OCI-M1 (cell line): ENCODE measurements at places on chromosomes 5 and 9.

GRCh38 chr9:136483589-136484152 lies 831 bp upstream of the SEC16A start:
- DNase-seq, result peak; percentile 95

- DNase-seq, result no peak
These were observed 138.9 kb upstream of the SGCD start for GRCh38 chr5:156188016-156188415.

- DNase-seq, result peak; percentile 39
These were observed 99.4 kb downstream of the MTREX start for GRCh38 chr5:55407059-55407684.

DNA sequence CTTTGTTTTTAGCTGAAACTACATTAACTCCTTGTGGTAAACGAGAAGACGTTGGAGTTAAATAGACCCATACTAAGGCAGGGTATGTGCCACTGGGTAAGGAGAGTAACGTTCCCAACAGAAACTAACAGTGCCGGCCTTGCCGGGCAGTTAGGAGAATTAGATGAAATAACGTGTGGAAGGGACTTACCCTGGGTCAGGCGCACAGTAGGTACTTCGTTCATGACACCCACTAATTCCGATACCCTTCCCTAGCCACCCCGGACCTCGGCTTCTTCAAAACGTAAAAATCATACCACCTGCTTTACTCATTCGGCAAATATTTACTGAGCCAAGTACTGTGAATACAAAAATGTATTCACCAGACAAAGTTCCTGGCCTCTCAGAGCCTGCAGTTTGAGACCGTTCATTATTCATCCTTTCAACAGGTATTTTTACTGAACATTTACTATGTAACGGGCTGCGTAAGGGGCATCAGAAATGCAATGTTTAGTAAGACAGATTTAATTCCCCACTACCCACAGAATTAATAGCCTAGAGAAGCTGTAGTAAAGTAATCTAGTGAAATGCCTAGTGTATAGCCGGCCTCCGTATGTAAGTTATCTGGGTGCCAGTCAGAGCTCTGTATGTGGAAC lies 3.2 kb upstream of the SMIM23 start:
- no peak for DNase-seq

- DNase-seq, result no peak
These were observed 297.3 kb upstream of the RASA1 start for GRCh38 chr5:86970361-86970760.

- DNase-seq, result no peak
These were observed 235.0 kb downstream of the ROR2 start for GRCh38 chr9:91714874-91715615.

DNA sequence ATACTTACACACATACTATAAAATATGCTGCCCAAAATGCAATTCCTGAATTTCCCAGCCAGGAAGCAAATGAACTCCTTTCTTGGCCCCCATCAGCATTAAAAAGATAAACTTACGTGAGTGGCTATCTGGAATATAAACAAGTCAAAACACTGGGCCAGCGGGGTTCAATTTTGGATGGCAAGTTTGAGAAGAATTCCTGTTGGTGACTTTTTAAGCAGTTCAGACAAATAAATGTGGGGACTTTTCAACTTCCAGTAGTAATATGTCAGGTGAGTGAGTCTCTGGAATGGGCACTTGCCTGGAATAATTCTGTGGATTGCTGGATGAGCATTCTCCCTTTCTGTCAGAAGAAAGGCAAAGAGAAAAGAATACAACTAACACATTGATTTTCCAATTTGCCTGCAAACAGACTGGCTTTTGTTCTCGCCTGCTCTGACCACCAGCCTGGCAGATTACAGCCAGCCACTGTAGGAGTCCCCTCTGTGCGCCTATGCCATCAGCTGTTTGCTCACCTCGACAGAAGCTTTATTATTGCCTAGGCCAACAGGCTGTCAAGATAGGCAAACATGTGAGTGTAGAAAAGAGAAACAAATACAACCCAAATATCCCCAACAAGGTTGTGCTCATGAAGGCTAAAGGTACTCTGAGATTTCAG lies 78.6 kb downstream of the MRPS27 start:
- no peak for DNase-seq

GRCh38 chr9:23962101-23962500 lies 136.1 kb upstream of the ELAVL2 start:
- DNase-seq, result no peak

DNA sequence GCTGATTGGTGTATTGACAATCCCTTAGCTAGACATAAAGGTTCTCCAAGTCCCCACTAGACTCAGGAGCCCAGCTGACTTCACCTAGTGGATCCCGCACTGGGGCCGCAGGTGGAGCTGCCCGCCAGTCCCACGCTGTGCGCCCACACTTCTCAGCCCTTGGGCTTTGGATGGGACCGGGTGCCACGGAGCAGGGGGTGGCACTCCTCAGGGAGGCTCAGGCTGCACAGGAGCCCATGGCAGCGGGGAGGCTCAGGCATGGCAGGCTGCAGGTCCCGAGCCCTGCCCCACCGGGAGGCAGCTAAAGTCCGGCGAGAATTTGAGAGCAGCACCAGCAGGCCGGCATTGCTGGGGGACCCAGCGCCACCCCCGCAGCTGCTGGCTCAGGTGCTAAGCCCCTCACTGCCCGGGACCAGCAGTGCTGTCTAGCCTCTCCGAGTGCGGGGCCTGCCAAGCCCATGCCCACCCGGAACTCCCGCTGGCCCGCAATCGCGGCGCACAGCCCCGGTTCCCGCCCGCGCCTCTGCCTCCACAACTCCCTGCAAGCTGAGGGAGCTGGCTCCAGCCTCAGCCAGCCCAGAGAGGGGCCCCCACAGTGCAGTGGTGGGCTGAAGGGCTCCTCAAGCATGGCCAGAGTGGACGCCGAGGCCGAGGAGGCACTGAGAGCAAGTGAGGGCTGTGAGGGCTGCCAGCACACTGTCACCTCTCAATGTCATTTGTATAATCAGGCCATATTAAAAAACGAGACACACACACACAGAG lies 437.2 kb downstream of the CSNK1G3 start:
- no peak for DNase-seq

DNA sequence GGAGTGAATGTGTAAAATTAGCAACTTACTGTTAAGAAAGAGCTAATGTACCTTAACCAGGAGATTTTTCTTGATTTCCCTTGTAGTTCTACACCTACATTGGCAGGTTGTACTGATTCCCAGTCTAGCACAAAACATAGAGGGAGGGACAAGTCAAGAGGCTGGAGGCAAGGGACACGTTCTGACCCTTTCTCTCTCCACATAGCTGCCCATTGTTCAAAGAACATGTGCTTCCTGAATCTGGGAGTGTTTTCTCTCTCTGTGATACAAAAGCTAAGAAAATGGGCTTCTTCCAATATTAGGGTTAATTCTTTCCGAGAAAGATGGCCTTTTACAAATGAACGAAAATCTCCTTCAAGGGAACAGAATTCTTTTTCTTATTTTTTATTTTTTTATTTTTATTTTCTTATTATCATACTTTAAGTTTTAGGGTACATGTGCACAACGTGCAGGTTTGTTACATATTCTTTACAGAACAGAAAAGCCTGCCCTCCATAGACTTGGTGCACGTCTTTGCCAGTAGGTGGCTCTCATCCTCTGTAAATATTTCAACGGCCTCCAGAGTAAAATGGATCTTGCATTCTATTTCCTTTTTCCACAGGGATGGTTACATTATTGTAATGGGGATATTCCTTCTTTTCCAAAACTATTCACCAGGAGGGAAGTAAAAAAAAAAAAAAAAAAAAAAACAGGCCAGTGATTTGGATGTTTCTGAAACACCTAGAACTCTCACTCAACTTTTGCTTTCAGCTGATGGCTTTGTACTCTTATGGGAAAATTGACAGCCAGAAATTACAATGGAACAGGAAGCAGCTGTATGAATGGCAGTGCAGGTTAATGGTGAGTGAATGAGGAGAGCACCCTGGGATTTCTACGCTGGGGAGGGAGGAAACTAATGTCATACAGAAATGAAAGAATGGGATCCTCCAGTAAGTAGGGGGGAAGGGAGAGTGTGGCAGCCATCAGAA lies 13.1 kb upstream of the IFNA5 start:
- DNase-seq, result peak; percentile 59

- DNase-seq, result no peak
These were observed 113.1 kb downstream of the LIFR start for GRCh38 chr5:38443390-38443789.

- no peak for DNase-seq
These were observed 253.8 kb downstream of the ZNF608 start for GRCh38 chr5:124492444-124493224.

DNA sequence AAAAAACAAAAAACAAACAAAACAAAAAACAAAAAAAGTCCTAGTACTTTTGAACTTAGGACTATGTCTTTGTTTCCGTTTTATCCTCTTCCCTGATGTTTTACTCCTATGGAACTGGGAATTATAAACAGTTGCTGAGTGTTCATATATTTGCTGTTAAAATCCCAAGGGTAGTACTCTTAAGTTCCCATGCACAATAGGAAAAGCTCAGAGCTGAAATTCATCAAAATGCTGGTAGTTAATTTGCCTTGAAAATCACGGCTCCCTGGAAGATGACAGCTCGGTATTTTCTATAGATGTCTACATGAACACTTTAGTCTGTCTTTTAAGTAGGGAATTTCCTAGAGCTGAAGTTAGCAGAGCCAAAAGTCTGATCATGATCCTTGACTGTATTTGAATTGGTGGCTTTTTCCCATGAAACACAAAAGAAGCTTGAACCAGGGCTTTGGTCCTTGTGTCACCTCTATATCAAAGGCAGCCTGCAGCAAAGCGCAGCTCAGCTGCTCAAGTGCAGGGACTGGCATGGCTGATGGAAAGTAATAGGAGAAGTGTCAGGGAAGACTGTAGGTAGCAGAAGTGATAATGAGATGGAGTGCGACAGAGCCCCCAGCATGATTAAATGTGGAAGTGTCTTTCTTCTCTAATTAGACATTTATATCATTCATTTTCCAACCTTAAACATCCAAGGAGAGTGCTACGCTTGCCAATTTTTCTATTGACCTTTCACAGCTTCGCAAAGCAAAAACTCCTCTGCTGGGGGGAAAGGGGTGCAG lies 310.9 kb downstream of the TRIM36 start:
- DNase-seq, result no peak

DNA sequence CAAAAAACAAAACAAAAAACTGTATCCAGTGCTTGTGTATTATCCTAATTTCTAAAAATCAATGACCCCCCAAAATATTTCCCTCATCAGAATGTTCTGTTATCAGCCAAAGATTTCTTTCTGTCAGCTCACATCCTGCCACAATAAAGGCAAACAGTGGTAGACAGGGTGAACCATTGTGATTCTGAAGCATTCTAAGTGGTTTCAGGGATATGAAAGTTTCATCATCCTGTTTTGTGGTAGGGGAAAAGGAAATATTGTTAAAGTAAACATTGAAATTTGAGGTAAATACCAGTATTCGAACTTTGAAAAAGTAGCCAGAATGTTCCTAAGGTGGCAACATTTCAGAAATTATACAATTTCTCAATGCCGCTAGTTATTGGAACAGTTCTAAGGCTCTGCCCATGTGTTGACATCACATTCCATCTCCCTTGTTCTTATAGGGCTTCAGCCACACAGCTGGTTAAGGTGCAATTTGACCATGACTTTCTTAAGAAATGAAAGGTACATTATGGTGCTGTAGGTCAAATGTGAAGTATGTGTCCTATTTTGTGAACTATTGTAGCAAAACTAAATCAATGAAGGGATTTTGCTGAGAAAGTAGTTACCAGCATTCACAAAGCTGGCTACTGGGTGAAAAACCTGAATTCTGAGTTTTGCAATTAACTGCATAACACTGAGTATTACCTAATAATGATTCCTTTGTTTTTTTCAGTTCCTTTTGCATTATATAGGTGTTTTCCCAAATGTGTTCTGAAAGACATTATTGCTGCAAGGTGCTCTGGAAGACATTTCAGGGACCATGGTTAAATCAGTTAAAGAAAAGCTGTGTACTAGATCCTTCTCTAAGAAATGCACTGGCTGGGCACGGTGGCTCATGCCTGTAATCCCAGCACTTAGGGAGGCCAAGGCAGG lies 107.6 kb upstream of the RASGRF2 start:
- DNase-seq, result no peak

DNA sequence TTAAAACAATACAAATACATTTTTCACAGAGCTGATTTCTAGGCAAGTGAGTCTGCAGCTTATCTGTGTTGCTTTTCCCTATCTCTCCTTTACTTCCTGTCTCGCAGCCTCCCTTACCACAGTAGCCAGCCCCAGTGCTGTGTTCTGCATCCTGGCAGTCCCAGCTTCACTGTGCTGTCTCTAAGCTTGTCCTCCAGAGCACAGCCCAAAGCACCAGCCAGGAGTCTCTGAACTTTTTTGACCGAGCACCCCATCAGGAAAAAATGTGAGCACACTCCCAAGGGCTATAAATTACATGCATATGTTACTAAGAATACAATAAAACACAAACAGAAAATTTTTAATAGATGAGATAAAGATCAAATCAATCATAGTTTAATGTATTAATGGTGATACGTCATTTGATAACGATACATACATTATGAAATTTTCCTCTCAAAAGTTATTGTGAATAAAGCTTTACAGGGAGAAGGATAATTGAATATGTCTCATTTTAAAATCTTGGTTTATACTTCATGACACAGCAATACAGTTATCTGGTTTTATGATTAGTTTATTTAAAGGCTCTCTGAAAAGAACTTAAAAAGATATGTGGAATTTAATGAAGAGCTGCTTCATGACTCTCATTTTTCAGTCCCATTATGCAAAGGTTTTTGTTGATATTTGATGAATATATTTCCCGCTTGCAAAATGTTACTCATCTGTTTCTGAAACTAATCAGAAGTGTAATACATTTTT lies 7.3 kb upstream of the RHOBTB3 start:
- peak; percentile 89 for DNase-seq

- DNase-seq, result no peak
These were observed 6.8 kb upstream of the RECK start for GRCh38 chr9:36029765-36030528.

DNA sequence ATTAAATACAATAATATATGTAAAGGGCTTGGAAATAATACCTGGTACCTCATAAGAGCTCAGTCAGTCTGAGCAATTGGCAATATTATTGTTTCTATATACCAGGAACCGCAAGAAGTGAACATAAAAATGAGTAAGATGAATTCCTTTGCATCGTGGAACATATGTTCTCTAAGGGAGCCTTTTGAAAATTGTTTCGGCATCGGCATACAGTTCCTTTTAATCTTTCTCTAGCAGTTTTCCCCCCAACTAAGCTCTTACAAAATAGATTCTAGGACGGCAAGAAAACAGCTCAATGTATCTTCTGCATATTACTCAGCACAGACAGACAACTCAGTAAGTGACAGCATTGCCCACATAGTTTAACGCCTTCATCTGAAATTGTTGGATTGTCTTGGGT lies 426.6 kb upstream of the WWC1 start:
- no peak for DNase-seq
